Pancreas (tissue), 10 donors: ENCODE measurements at places on chromosomes 2 and 18. TPM values are rescaled to one million over a fixed set of nuclear protein-coding genes. Genes with fewer than 3 reads are reported as not detected.

PLB1 gene
- 1.4 TPM for polyA plus RNA-seq

DRC1 gene
- 0.54 TPM for polyA plus RNA-seq

CYP26B1 gene
- 0.26 TPM for polyA plus RNA-seq

C2orf78 gene
- not detected for polyA plus RNA-seq

CCDC74A gene
- 10.6 TPM for polyA plus RNA-seq

CHCHD5 gene
- polyA plus RNA-seq = 30.1 TPM

ASNSD1 gene
- polyA plus RNA-seq = 14.0 TPM

GAD1 gene
- 0.84 TPM for polyA plus RNA-seq

POTEJ gene
- 0.07 TPM for polyA plus RNA-seq

DSEL gene
- 1.9 TPM for polyA plus RNA-seq

KIAA2012 gene
- 0.04 TPM for polyA plus RNA-seq

POTEI gene
- polyA plus RNA-seq = 0.26 TPM

REEP1 gene
- 4.2 TPM for polyA plus RNA-seq

DYNAP gene
- not detected for polyA plus RNA-seq

MZT2B gene
- polyA plus RNA-seq = 279 TPM

CPLX4 gene
- not detected for polyA plus RNA-seq

SH3RF3 gene
- polyA plus RNA-seq = 3.5 TPM

SLC8A1 gene
- polyA plus RNA-seq = 1.0 TPM

C18orf54 gene
- 0.26 TPM for polyA plus RNA-seq

IL36B gene
- not detected for polyA plus RNA-seq

ARHGEF33 gene
- polyA plus RNA-seq = 1.6 TPM

B3GNT7 gene
- 5.6 TPM for polyA plus RNA-seq

DPYSL5 gene
- polyA plus RNA-seq = not detected

HSBP1L1 gene
- 42.9 TPM for polyA plus RNA-seq

CAPN13 gene
- polyA plus RNA-seq = 18.3 TPM

FECH gene
- polyA plus RNA-seq = 7.5 TPM

MRPL30 gene
- 9.4 TPM for polyA plus RNA-seq

NRP2 gene
- polyA plus RNA-seq = 1.1 TPM

ADAM17 gene
- polyA plus RNA-seq = 4.6 TPM

ACTG2 gene
- polyA plus RNA-seq = 9.9 TPM

CWC22 gene
- polyA plus RNA-seq = 4.7 TPM

RAPGEF4 gene
- polyA plus RNA-seq = 2.1 TPM

ASB18 gene
- polyA plus RNA-seq = not detected

SLC38A11 gene
- 2.5 TPM for polyA plus RNA-seq

CAD gene
- polyA plus RNA-seq = 24.6 TPM

TXNDC2 gene
- polyA plus RNA-seq = not detected

TAF4B gene
- polyA plus RNA-seq = 0.94 TPM

ELOA2 gene
- not detected for polyA plus RNA-seq

ANKMY1 gene
- polyA plus RNA-seq = 20.1 TPM

GTF2A1L gene
- polyA plus RNA-seq = 0.42 TPM

TMEM37 gene
- 10.3 TPM for polyA plus RNA-seq

TCF23 gene
- polyA plus RNA-seq = not detected
